ENCODE measurements at places on chromosomes 2 and 18.

DNA sequence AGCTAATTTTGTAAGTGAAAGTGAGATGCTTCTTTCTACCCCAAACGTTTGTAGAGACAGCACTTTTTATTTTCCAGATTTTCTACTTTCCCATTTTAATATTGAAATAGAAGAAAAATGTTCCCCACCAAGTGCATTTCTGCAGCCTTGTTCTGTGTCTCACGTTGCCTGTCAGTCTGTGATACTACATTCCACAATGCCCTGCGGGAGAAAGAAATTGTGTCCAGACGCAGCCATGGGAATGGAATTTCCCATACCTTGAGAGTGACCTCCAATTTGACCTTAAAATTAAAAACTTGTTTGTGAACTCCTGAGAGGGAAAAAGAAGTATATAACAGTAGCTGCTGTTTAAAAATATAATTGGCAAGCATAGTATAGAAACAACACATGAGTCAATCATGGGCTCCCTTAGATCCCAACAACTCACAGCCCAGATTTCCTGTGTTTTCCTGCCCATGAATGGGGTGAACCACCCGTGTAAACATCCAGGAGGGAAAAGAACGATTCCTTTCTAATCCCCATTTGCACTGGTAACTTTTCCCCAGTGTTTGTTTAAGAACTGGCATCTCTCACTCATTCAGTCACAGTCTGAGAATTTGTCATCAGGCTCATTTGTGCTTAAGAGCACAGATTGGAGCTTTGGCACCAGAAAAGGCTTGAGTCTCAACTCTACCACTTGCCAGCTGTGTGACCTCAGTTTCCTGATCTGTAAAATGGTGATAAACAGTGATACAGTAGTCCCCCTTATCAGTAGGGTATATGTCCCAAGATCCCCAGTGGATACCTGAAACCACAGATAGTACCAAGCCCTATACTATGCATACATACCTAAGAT lies 166.1 kb upstream of the ZNF521 start:
- no peak for DNase-seq

DNA sequence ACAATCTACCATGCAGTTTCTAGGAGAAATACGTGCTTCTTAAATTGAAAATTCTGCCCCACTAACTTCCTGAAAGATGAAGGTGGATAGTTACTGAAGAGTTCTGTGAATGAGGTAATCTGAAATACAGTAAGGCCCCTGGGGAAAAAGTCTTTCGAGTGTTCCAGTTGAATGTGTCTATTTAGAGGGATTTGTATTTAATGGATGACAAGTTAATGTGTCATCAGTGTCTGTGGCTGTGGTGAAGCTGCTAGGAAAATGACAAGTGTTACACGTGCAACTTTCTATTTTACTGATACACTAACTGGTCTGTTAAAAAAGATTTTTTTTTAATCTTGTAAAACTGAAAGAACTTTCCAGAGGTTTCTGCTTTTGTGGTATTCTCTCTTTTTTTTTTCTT lies 384.6 kb downstream of the STK39 start:
- DNase-seq = no peak

- no peak for DNase-seq
Observed at GRCh38 chr2:20067992-20068584, 16.7 kb upstream of the LAPTM4A start.

DNA sequence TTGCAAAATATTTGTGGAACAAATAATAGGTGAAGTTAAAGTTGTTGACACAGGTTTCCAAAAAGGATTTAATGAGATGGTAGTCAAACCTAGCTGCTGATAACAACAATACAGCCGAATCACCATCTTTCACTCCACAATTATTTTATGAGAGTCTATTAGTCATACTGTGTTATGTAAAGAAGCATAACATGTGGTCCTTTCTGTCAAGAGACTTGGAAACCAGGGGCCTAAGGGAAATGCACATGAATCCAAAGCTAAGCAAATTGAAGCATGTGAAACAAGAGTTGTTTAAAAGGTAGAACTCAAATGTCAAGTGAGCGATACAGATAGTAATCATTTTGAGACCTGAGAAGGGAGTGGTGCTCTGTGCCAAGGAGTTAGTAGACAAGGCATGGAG lies 16.0 kb downstream of the CD28 start:
- DNase-seq = no peak

DNA sequence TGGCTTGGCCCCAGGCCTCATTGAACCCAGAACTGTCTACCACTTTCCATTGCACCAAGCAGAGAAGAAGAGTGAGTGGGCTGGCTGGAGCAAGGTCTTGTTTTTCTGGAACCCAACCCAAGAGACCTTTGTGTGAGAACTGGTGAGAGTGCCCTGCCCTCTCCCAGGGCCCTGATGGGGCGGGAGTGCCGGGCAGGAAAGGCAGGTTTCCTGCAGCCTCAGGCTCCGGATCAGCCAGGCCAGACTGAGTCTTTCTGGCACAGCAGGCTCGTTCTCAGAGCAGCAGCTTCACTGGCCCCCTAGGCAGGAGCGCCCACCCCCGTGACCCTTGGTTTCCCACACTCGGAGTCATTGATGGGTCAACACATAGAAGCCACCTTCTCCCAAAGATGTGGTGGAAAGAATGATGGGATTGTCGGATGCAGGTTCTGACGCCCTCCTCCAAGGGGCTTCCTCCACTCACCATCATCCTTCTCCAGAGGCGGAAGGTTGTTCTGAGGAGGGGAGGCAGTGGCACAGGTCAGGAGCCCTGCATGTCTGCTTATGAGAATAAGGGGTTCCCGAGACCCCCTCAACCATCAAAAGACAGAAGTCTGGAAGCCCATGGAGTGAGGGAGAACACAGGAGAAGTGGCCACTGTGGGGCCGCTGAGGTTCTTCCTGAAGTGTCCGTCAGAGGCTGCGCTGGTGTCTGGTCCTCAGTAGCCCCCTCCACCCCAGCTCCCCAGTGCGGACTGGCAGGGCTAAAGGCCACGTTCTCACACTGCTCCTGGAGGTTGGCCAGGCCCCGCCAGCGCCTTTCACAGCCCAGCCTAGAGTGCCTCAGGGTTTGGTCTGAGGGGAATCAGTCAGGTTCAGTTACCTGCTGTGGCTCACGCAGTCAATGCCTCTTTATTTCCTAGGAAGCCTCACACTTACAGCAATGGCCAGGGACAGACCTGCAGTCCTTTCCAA lies 62.8 kb upstream of the LAPTM4A start:
- DNase-seq = no peak

DNA sequence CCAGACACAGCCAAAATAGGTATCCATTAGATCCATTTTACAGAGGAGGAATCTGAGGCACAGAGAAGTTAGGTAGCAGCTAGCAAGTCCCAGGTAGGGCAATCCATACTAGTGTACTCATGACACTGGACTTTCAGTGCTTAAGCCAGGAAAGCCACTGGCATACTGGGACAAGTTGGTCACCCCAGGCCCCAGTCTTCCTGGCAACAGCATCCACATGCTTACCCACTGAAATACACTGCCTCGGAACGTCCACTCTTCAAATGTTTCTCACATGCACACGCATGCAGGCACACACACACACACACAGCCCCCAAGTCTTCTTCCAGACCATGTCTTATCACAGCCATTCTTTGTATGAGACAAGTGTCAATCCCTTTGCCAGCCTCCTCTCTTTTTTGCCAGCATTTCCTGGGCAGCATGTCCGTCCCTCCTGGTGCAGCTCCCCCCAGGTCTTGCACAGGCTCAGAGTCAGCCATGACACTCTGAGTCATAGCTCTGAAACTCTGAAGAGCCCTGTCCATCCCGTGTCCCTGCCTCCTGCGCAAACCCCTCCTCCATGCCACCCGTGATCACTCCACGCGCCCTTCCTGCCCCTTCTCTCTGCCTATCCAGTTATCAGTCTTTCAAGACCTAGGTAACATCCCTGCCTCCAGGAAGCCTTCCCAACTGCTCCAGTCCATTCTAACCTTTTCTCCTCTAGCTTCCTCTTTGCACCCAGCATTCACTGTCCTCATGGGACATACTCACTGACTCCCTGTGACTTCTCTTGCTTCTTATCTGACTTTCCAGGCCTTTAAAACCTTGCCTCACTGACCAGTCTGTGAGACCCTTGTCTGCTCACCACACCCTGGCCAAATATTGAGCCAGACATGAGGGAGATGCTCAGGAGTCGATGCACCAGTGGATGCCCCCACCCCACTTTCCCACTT lies 10.9 kb upstream of the TEX261 start:
- no peak for DNase-seq

DNA sequence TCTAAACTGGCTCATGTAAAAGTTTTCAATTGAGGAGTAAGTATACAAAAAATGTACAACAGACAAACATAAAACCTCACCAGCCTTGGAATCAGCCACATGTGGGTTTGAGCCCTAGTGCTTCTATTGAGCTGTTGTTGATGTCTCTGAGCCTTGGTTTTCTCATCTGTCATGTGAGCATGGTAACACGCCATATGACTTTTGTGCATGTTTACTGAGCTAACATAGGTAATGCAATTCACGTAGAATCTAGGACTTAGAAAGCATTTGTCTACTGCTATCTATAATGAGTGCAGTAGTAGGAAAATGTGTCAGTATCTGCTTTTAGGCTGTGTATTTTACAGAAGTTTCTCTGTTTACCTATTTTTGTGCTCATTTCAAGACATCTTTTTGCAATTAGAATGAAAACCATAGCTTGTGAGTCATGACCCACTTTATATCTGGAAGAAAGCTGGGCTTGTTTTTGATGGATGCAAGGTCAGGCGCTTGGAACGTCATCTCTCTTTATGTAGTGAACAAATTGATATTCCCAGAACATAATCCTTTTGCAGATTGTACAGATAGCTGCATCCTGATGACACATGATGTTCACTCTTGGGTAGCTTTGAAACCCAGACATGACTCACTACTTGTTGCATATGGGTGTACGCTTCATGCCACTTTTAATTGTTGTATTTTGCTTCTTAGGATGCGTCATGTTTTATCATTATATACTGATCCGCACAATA lies 94.3 kb downstream of the RNF144A start:
- no peak for DNase-seq

DNA sequence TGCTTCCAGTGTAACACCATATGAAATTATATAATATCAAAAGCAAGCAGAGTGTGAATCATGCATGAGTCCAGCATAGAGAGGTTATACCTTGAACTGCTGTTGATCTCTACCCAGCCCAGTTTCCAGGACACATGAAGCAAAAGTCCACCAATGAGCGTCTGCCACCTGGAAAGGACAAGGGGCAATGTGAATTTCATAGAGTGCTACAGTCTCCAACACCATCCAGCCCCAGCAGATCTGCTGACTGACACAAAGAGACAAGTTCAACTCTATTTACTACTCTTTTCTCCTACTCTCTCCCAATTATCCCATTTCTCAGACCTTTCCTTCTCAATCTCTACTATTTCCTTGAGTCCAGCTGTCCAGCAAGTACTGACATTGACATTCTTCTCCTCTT lies 31.8 kb upstream of the RIOK3 start:
- DNase-seq = no peak

- peak; percentile 3 for DNase-seq
Observed at GRCh38 chr2:108911401-108911800, 77.6 kb downstream of the EDAR start.

- no peak for DNase-seq
Observed at GRCh38 chr2:224248944-224249371, 152.9 kb downstream of the FAM124B start.

DNA sequence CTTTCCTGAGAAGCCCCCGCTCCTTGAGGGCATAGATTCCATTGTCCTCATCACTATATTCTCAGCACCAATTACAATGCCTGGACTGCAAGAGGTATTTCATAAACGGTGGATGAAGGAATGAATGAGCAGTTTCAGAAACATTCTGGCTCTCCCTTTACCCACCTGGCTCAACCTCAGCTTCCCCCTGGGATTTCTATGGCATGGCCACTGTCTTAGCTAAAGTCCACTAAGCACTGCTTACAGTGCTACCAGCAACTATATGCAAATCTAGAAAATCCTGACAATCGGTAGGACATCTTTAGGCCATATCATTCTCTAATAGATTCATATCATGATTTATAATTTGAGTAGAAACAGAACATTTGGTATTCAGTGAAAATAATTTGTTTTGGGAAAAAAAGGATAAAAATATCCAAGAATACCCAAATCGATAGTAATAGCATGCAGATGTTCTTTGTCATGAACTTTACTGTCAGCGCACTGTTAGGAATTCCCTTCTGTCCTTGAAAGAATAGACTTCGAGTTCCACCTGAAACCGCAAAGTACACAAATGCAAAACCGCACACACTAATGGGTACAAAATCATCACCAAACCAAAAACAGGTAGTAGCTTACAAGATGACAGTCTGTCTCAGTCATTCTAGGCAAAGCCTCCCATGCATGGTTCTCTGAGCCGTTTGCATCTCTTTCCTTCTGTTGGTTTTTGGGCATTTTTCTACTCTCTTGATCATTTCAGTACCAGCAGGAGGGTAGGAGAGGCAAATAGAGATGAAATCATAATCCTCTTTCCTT lies 303.6 kb upstream of the ID2 start:
- DNase-seq = peak; percentile 4

GRCh38 chr2:83567551-83567950 lies 891.5 kb downstream of the SUCLG1 start:
- no peak for DNase-seq

- no peak for DNase-seq
Observed at GRCh38 chr2:109057686-109058085, 68.7 kb upstream of the EDAR start.

DNA sequence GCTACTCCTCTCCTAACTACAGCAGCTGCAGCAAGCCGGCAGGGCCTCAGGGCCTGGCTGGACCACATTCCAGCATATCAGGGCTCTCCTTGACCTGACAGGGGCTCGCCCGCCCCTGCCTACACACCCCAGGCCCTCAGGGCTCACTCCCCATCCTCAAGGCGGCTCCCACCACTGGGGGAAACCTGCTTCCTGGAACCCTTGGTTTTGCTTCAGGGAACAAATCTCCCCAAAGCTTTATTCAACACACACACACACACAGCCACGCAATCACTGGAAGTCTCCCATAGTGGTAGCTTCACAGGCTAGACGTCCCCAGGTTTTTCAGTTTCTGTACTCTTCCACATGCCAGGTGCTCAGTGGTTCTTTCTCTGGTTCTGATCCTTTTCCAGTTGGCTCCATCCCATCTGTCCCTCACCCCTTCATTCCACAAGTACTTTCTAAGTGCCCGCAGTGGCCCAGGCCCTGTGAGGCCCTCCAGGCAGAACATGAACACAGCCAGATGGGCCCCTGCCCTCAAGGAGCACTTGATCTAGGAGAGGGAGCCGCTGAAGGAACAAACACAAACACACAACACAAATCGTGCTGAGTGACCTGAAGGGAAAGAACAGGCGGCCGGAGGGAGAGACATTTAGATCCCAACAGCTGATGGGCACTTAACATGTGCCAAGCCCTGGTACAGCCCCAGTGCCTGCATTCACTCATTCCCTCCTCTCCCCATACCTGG lies 51.1 kb downstream of the TNS1 start:
- no peak for DNase-seq

DNA sequence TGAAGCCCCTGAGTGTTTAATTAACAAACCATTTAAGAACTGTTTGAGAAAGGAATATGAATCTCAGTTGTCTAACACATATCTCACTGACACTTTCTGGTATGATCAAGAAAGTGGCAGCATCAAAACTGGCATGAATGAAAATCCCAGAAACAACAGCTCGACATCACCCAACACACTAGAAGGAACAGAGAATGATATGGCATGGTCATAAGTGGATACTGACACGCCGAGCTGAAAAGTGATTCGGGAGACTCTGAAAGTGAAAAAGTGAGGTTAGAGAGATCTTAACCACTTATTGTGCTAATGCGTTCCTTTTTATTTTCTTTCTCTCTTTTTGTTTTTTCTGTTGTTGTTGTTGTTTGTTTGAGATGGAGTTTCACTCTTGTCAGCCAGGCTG lies 37.9 kb downstream of the MRPL35 start:
- no peak for DNase-seq

- DNase-seq = no peak
Observed at GRCh38 chr2:171042253-171042969, 113.4 kb downstream of the GORASP2 start.

GRCh38 chr2:27322301-27322765 lies 564 bp downstream of the MPV17 start:
- DNase-seq = no peak
